ENCODE measurements at places on chromosomes 13 and 19.
A peak's percentile ranks its signal among the peaks of the same experiment; 100 is the strongest.

DNA sequence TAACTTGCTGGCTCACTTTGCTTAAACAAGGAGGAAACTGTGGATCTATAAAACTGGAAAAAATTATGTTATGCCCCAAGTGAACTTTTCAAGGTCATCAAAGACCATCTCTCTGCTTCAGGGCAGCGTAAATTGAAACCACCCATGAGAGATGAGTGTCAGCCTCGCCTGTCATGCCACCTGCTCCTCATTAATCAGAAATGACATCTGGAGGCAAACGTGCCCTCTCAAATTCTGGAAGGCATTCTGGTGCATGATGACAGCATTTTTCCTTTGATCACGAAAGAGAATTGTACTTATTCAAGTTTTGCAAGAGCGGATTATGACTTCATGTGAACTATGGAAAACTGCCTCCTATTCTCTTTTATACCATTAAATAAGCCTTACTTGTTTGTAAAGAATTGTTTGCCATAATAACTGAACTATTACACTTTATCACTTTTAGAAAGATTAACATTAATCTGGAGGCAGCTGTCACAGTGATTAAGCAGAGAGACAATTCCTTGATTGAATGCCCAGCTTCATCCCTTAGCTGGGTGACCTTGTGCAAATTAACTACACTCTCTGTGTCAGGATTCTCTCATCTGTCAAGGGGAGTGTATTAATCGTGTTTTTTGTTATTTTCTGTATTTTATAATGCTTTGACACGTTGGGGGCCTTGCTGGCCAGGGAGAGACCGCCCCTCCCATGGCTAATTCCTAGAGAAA, 17.0 kb upstream of the SACS start:
- no peak for ATAC-seq

DNA sequence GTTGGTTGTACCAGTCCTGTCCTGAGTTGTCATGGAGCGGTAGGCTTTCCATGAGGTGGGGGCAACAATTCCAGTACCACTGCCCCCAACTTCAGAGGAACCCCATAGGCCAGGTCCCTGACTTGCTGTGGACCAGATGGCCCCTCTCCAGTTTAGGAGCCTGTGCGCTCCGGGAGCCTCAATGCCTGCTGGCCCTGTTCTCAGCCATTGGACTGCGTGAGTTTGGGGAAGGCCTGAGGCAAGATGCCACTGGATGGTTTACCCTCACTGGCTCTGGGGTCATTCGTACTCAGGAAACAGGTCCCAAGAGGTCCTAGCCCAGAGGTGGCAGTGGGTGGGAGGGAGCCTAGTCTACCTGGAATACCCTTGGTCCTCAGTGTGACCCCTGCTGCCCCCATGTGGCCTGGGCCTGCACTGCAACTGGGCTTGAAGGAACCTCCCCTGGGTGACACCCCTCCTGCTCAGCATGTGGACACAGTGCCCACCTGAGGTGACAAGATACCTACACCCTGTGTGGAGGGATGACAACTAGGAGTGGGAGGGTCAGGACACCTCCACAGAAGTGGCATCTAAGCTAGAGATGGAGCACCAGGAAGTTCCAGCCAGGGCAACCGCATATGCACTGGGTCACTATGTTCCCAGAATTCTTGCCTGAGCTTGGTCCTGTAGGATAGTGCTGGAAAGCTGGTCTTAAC, 6.0 kb upstream of the PRR19 start:
- ATAC-seq = peak; percentile 86

- ATAC-seq = peak; percentile 62
Observed at GRCh38 chr19:30227661-30228112, 144.5 kb upstream of the ZNF536 start.

GRCh38 chr13:97018029-97018819, 23.9 kb upstream of the OXGR1 start:
- no peak for ATAC-seq

DNA sequence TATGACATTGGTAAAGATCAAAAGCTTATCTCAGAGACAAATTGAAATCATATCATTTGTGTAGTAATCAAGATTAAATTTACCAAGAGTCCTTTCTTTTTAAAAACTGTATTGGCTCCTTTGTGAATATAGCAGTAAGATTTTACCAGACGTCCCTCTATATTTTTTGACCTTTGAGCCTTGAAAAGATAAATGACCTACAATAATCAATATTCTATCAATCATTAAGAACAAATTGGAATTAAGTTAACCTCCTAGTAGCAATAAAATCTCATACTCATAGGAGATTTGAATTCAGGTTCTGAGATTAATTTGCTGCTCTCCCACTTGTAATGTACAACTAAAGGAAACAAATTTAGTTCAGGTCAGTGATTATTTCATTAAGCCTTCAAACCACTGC, 78.3 kb downstream of the FGF14 start:
- ATAC-seq = no peak

DNA sequence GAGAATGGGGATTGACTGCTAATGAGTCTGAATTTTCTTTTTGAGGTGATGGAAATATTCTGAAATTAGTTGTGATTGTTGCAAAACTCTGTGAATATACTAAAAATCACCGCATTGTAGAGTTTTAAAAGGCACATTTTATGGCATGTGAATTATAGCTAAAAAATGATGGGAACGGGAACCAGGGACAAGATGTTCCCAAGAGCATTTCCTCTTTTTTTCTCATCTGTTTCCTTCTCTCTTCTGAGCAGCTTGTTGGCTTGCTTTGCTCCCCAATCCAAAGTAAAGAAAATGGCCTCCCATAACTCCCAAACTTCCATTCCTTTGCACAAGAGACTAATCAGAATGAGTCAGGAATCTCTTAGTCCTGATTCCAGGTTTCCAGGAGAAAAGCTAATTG, 459.2 kb downstream of the TSHZ3 start:
- no peak for ATAC-seq

- ATAC-seq = no peak
Observed at GRCh38 chr13:94218537-94218936, 260.9 kb downstream of the DCT start.

DNA sequence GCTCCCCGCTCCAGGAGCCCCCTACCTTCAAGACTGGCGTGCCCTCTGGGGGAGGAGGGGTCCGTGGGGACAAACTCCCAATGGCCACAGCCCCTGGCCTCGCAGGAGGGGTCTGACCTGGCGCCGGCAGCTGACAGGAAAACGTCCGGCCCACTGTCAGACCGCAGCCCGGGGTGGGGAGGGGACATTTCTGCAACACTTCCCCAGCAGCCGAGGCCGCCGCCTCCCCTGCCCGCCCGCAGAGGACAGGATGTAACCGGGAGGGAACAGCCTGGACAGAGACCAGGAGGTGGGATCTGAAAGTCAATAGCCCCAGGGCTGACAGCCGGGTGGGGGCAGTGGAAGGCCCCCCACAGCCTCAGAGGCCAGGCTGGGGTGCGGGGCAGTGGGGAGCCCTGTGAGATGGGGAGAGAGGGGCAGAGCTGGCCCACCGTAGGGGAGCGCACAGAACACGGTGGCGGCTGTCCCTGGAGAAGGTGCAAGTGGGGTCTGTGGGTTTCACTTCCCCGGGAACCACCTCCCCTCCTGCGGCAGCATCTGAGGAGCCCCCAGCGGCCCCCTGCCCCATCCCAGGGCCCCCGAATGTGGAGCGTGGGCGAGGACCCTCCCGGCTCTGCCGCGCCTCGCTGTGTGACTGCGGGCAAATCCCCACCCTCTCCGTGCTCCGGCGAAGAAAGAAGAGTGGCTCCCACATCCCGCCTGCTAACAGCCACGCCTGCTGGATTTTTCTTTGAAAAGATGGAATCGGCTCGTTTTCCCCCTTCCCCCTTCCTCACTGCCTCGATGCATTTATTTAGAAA, at the start of gene PEAK3:
PEAK3 (minus strand) TSS at position 114 of the 800 bp plus-strand sequence. CDS start 1,244 bp downstream, outside the sequence.
- ATAC-seq = peak; percentile 14

- ATAC-seq = no peak
Observed at GRCh38 chr13:31008400-31009115, 76.1 kb downstream of the TEX26 start.

GRCh38 chr13:101649488-101650126, 197.1 kb downstream of the ITGBL1 start:
- ATAC-seq = no peak

DNA sequence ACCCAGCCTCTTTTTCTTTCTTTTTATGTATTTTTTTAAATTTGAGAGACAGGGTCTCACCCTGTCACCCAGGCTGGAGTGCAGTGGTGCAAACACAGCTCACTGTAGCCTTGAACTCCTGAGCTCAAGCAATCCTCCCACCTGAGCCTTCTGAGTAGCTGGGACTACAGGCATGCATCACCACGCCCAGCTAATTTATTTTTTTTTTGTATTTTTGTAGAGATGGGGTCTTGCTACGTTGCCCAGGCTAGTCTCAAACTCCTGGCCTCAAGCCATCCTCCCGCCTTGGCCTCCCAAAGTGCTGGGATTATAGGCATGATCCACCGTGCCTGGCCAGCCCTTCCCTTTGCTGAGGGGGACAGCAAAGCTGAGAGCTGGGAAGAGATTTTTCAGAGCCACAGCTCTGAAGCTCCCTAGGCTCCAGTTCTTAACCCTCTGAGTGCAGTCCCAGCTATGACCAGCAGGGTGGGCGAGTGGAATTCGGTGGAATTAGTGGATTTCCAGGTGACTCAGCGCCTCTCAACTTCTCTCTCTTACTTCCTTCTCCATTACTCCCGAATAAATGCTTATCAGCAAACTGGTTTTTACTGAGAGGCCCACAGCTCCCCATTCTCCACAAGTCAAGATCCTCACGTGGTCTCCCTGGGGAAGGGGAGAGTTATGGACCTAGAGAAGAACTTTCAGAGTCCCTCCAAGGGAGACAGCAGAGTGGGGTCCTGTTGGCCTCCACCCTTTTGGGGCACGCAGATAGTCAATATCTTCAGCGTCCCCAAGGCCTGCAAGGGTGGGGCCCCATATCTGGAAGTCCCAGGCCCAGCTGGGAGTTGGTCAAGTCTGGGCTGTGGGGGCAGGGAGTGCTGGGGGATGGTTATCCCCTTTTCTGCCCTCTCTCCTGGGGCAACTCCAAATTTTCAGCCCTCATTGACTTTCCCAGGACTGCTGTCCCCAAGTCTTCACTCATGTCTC, 1.2 kb downstream of the BLVRB start:
- no peak for ATAC-seq

DNA sequence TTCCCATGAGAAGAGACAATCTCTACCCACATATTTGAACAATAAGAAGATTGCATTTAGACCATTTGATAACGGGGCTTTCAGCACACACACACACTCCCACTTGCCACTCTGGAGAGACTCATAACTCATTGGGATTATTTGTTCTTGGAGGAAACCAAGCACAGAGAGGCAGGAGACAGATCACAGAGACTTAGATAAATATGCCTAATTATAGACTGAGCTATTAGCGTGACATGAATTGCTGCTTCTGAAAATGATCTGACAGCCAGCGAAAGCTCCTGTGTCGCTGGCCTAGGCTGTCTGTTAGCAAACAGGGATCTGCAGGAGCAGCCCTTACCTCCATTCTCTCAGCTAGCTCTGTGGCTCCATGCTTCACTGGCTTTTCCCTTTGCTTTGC, 111.4 kb downstream of the CCNA1 start:
- no peak for ATAC-seq

DNA sequence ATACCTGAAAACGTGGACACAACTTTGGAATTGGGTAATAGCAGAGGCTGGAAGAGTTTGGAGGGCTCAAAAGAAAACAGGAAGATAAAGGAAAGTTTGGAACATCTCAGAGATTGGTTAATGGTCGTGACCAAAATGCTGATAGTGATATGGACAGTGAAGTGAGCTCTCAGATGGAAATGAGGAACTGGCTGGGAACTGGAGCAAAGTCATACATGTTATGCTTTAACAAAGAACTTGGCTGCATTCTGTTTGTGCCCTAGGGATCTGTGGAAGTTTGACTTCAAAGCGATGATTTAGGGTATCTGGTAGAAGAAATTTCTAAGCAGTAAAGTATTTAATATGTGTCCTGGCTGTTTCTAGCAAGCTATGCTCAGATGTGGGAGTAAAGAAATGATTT, 136.2 kb downstream of the DNAJC3 start:
- ATAC-seq = no peak

Data from activated CD4-positive, CD25-positive, alpha-beta regulatory T cell treated with anti-CD3 and anti-CD28 coated beads, Interleukin-2, amount 50 U/mL, for 24 hours (primary cell).